C1 segment of cervical spinal cord (tissue), 14 donors: ENCODE measurements at places on chromosomes 4 and X.

DNA sequence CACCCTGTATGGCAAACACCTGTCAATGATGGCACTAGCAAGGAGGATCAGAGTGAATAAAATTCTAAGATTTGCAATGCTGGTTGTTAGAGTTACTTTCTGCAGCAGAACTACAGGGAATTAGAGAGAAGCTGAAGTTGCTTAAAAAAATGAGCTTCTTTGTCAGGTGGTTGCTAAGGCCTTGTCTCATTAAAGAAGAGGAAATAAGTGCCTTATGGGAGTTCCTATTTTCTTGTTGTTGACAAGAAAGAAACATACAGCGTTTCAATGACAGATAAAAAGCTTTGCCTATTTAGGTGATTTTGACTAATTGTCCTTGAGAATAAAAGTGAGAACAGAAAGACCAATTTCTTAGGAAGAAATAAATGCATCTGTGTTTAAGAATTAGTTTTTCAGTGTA lies 106.0 kb upstream of the ARHGAP24 start:
- DNase-seq: no peak

DNA sequence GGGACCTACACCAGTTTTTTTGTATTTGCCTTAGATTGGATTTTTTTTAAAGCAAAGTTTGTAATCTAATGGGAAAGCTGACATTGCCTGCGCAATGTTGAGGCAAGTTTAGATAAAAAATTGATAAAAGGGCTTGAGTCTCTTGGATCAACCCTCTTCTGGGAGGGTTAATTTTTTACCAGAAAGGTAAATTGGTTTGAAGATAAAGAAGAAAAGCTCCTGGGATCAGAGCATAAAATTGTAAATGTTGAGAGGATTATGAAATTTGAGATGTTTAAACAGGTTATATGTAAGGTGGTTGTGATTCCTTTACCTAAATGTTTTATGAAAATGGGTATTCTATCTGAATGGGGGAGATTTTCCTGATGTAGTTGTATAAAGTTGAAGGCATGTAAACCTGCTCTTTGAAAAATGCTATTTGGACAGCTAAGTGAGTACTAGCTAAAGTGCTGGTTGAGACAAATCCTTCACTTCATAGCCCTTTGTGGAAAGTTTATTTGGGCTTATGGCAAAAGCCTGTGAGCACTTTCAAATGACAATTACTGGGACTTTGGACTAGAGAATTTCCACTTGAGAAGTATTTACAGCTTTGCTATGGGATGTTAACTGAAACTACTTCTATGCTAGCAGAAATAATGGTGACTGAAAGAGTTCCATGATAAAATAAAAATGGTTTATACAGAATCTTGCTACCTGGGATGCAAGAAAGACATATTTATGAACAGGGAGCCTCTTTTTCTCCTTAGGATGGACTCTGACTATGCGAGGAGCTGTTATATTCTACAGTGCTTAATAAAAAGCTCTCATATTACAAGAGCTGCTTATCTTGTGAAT lies 56.2 kb downstream of the UGT2B10 start:
- no peak for DNase-seq

DNA sequence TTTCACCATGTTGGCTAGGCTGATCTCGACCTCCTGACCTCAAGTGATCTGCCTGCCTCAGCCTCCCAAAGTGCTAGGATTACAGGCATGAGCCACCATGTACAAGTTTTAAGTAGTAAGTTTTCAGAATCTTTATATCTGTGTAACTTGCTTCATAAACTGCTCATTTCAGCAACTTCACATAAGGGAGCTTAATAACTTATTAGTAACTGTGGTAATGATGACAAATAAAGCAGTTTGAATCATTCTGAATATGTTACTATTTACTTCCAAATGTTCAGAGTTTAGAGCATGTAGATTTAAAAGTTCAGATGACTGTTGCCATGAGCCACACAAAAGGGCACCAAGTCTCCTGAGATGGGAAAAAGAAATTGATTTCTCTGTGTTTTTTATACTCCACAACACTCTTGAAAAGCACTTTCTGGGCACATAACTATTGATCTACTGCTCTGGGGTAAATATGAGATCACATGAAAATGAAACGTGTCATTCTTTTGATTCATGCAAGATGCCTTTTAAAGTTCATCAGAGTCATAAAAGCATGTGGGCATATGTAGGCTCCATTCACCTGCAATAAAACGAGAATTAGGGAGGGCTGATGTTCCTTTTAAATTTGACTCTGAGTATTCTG lies 14.1 kb upstream of the CA5B start:
- DNase-seq: no peak

- no peak for DNase-seq
Measured at GRCh38 chr4:152892974-152893373, 43.1 kb upstream of the FHDC1 start.

- DNase-seq: no peak
Measured at GRCh38 chrX:68878977-68879645, 50.3 kb downstream of the EFNB1 start.

DNA sequence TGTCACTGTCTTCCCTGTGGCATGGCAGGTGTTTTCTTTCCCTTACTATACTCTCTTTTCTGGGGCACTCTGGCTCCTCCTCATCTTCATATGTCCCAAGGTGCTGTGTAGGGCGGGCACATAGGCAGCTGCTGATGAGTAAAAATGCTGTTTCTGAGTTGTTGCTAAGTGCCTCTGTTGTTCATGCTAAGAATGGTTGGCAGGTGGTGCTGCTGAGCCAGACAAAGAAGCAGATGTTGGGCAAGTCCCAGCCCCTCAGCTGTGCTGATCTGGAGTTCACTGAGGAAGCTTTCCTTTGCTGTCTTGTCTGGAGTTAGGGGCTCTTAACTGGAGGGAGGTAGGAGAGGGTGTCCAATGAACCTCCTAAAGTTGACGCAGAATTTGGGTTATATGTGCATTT lies 40.6 kb downstream of the HADH start:
- peak; percentile 15 for DNase-seq

GRCh38 chr4:88533937-88534750 lies 10.6 kb upstream of the PYURF start:
- DNase-seq: no peak
